ENCODE measurements at places on chromosomes 13 and 19. TPM values are rescaled to one million over a fixed set of nuclear protein-coding genes. Genes with fewer than 3 reads are reported as not detected.
A peak's percentile ranks its signal among the peaks of the same experiment; 100 is the strongest.

Gene DPF1
- total RNA-seq: not detected

GRCh38 chr19:46218160-46218559, 11.4 kb upstream of the IGFL1 start:
- DNase-seq: no peak

Gene TMC4
- total RNA-seq: 2.9 TPM

- DNase-seq: no peak
Observed at GRCh38 chr13:110240352-110240751, 66.6 kb downstream of the COL4A1 start.

DNA sequence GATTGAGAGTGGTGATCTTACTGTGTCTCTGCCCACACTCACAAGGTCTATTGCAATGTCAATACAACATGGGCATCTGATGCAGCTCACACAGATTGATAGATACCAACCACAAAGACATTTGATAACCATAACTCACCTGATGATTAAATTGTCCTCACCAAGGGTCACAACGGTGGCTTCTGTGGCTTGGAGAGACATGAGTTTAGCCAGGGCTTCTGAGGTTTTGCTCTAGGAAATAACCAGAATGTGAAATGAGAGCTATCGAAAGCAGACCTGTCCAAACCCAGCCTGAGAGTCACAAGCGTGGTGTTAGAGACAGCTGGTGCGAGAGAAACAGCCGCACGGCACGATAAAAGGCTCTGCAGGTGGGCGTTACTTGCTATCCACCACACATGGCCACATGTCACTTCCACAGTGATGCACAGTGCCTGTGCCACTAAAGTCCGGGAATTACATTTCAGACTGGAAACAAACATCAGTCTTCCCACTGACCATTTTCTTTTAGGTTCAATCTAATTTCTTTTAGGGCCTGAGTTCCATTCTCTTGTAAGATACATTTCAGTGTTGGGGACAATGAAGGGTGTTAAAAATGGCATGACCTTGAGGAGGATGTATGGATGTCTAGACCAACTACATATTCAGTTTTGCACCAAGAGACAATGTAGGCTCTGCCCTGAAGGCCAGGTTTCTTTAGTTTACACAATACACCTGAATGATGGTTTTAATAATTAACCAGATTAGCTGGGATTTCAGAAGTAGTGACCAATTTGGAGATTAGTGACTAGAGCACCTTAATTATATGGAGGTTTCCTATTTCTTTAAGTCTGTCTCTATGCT, 53.7 kb downstream of the ATP7B start:
- DNase-seq: no peak

- no peak for DNase-seq
Observed at GRCh38 chr13:54890976-54891375, 1862.4 kb downstream of the OLFM4 start.

- peak; percentile 55 for DNase-seq
Observed at GRCh38 chr13:113971471-113972231, 2.2 kb downstream of the C13orf46 start.

GRCh38 chr13:90445179-90445578, 902.3 kb upstream of the MIR17HG start:
- no peak for DNase-seq

DNA sequence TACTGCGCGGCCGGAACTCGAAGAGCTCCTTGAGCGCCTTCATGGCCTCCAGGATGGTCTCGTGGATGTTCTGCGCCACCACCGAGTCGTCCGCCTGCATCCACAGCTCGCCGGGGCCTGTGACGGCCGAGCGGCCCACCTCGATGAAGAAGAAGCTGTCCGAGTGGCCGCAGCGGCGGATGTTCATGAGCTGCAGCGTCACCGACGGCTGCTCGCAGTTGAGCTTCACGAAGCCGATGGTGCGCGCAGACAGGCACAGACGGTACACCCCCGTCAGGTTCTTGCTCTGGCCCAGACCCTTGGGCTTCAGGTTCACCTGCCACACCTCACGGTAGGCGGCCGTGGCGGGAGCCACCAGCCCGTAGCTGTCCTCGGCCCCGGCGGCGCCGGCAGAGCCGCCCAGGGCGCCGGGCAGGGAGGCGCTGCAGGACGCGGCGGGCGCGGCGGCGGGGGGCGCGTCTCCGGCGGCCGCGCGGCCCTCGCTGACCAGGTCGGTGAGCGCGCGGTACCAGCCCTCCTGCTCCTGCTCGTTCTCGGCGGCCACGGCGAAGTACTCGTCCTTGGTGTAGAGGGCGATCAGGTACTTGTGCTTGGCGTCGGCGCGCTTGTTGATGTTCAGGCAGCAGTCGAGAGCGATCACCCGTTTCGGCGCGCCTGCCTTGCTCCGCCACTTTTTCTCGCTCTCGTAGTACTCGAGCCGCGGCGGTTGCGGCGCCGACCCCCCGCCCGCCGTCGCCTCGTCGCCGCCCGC, 1.1 kb downstream of the IRS2 start:
- DNase-seq: peak; percentile 77

Gene RASIP1
- total RNA-seq: 28.0 TPM

DNA sequence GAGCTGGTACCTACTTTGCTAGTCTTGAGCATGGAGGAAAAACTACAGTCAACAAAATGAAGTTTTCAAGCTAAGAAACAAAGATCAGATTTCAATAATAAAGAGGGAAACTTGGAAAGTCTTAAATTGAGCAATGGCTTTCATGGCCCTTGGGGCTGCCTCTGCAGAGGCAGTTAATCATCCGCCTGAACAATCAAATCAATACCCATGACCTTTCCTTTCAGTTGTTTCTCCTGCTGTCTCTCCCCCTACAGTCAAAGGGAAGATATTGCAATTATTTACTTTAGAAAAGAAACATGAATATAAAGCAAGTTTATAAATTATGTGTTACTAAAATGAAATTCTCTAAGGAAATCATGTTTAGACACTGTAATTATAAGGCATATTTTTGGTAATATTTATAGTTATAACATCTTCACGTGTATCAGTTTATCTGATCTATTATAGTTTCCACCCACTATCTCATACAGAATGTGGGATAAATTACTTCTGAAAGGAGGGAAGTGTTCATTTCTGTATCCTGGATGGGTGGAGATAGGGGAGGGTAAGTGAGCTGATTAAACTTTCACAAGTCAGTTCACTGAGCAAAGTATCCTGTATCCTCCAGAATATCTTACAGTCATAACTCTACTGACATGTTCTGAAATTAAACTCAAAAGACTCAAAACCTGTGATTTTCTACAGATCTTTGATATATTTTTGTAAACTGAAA, 72.4 kb upstream of the TSC22D1 start:
- DNase-seq: no peak

- no peak for DNase-seq
Observed at GRCh38 chr13:111367340-111367739, 46.9 kb downstream of the TEX29 start.

Gene ARHGEF7
- total RNA-seq: 146 TPM

GRCh38 chr13:114107686-114108081, 24.7 kb downstream of the RASA3 start:
- DNase-seq: no peak

Gene ZNF550
- total RNA-seq: 11.3 TPM

Gene DCLK1
- 55.5 TPM for total RNA-seq

Gene ZNF345
- total RNA-seq: 9.7 TPM

Gene NDFIP2
- 31.8 TPM for total RNA-seq

- DNase-seq: no peak
Observed at GRCh38 chr13:71871844-71872243, 4.8 kb upstream of the DACH1 start.

DNA sequence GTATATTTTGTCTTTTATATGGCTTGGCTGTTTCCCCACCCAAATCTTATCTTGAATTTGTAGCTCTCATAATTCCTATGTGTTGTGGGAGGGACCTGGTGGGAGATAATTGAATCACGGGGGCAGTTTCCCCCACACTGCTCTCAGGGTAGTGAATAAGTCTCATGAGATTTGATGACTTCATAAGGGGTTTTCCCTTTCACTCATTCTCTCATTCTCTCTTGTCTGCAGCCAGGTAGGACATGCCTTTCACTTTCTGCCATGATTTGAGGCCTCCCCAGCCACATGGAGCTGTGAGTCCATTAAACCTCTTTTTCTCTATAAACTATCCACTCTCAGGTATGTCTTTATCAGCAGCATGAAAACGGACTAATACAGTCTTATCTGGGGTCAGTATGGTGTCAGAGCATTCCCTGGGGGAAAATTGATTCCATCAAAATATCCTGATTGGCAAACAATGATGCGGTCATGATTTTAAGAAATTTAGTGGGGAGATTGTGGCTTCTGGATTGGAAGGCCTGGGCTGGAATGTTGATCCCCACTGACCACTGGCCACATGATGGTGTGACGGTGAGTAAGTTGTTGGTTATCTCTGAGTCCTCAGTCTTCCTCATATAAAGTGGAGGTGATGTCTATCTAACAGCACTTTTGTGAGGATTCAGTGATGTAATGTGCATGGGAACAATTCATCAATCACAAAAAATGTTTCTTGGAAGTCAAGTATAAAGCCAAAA, 27.5 kb upstream of the ANKRD10 start:
- DNase-seq: no peak

DNA sequence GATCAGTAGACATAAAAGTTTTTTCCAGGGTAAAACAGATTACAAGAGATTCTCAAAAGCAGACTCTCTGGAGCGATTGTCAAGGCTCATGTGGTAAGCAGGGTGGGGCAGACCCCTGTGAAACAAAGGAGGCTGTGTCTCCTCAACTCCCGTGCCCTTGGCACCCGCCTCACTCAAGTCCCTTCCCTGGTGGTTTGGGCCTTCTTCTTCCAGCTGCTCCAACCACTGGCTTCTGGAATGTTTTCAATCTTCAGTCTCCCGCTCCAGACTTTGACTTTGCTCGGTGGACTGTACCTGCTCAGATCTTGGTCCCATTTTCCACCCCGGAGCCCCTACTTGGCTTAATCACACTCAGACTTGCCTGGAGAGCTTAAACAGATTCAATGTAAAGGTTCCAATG, 74.8 kb upstream of the STK24 start:
- no peak for DNase-seq

DNA sequence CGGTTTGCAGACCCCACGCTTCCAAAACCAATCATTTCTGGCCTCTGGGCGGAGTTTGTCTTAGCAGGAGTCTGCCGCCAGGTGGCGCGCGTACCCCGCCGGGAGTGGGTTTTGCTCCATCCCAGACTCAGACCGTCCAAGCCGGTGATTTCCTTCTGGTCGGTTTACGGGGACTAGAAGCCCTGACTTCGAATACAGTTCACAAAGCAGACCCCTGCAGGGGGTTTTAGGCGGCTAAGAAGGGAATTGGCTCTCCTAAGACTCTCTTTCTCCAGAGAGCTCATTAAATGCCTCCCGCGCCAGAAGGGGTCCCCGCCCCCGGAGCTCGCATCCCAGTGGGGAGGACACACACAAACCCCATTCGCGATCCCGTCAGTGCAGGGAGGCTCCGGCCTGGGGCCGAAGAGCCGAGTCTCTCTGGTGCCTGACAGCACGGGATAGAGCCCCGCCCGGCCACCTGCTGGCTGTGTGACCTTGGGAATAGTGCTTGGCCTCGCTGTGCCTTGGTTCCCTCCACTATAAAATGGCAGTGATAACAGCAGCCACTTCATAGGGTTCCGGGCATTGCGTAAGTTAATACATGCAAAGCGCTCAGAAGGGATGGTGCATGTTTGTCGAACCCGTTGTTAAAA, 8.6 kb upstream of the NUP62 start:
- peak; percentile 91 for DNase-seq

- no peak for DNase-seq
Observed at GRCh38 chr13:78497702-78498355, 105.5 kb downstream of the POU4F1 start.

GRCh38 chr13:84137292-84137691, 255.0 kb upstream of the SLITRK1 start:
- no peak for DNase-seq

DNA sequence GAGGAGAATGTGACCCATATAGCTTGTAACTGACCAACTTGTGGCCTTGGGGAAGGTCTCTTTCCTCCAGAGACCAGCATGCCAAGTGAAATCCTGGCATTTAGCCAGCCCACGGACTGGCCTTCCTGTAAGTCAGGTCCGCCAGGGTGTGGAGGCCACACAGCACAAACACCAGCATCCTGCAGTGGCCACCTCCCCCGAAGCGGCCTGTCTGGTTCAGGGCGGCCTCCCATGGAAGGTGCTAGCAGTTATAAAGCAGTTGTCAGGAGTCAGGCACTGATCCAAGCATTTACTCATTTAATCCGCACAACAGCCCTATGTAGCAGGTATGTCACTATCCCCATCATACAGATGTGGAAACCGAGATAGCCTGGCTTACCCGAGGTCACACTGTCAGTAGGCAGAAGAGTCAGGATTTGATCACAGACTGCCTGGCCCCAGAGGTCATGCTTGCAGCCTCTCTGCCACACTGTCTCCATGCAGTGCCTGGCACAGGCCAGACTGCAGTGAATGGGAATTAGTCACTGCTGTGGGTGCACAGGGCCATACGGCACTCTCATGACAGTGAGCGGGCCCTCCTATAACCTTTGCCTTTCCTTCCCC, 36.7 kb downstream of the CAPN12 start:
- no peak for DNase-seq

DNA sequence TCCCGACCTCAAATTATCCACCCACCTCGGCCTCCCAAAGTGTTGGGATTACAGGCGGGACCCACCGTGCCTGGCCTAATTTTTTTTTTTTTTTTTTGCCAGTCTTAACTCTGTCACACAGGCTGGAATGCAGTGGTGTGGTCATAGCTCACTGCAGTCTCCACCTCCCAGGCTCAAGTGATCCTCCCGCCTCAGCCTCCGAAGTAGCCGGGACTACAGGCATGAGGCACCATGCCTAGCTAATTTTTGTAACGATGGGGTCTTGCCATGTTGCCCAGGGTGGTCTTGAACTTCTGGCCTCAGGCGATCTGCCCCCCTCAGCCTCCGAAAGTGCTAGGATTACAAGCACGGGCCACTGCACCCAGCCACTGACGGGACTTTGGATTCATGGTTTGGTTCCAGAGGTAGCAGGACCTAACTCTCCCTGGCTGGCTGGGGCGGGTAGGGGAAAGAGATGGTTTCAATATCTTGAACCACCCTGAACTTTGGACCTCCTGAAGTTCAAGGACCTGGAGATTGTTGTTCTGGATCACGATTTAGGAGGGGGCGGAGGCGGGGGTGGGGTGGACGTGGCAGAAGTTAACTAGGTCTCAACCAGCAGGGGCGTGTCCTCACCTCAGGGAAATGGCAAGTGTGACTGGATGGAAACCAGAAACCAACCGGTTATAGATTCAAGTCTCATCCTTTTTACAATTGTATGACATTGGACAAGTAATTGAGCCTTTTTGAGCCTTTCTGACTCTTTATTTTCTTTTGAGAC, 40.8 kb downstream of the IER2 start:
- no peak for DNase-seq

Gene ZNF439
- total RNA-seq: 12.7 TPM

DNA sequence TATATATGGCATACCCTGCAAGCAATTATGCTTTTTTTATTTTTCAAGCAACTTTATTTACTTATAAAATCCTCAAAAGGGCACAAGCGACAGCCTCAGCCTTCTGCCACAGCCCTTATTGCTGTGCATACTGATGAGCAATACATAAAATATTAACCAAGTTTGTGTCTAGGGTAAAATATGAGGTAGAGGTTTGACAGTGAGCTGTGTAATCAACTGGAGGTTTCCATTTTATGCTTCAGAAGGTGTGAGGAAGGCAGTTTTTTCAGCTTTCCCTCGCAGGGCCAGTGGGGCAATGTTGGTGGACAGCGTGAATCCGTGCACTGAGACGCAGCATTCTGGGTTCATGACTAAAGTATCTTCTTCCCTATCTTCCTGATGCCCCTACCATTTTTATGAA, 310.4 kb downstream of the IRS2 start:
- DNase-seq: no peak

Gene ZNF534
- 2.3 TPM for total RNA-seq

Measured in sciatic nerve (tissue), 2 donors.